Femur (tissue), 1 donor: ENCODE measurements at places on chromosomes 2 and 18.
A peak's percentile ranks its signal among the peaks of the same experiment; 100 is the strongest.

DNA sequence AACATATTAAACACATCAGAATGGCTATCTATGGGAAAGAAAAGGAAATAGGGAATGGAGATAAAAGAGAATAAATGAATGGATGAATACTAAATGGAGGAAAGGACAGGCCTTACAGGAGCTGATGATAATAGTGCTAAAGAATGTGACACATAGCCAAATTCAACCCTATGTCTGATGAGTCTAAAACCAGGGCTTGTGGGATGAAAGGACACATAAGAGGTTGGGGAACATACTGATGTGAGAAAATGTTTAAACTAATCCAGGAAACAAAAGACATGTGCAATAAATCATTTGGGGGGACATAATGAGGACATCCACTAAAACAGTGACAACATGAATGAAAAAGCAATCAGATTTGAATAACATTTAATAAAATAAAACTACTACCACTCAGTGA is 120.0 kb downstream of the DYM start:
- DNase-seq = no peak

DNA sequence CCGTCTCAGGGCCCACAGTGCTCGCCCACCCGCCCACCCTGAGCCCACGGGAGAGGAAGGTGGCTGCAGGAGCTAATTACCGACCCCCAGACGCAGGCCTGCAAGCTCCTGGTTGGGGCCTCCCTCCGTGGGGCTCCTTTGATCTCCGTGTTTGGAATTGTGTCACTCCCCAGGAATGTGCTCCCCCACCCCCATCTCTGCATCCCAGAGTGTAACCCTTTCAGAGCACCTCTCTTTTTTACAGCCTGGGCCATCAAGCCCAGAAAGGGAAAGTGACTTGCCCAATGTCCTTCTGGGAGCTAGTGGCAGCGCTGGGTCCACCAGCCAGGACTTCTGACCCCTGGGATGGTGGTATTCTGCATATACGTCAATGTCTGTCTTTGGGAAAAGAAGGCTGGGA is 335.1 kb downstream of the CYRIA start:
- no peak for DNase-seq

- no peak for DNase-seq
Observed at GRCh38 chr2:53243430-53243829, 524.2 kb upstream of the CHAC2 start.

DNA sequence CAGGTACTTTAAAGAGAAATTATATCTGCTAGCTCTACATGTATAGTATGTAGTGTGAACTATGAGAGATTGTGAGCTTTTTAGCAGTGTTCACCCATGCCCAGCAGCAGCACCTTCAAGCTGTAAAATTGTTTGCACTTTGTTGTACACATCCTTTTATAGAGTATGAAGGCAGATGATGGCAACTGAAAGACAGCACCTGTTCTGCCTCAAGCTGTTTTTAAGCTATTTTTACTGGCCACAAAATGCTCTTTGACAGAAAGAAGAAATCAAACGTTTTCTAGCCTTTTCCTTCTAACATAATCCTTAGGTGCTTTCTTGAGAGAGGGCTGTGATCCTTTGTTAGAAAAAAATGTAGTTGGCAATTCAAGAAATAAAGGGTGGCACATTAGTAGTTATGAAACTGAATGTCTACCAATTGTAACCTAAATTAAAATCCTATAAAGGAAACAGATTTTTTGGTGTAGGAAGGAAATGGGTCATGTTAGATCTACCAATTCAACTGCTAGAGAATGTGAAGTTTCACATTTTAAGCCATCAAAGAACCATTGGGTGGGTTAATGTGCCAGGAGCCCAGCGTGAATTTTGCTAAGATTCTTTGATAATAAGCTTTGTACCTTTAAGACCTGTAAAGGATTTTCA is 59.5 kb downstream of the R3HDM1 start:
- no peak for DNase-seq

- DNase-seq = no peak
Observed at GRCh38 chr2:19609266-19609665, 250.8 kb upstream of the OSR1 start.

DNA sequence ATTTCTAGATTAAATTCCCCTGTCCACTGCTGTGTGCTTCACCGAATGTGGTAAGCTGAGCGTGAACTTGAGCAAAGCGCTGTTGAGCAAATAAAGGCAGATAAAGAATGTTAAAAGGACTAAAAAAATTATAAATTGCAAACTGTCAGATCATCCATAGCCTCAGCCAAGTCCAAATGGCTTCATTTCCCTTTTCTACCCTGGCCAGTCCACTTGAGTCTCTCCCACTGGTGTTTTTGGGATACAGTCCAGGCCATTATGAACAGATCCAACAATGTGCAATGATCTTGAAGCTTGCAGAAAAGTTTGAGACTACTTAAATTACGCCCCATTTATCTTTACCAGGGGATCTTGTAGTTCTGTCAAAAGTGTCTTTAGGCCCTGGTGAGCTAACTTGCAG is 254.6 kb upstream of the PIK3C3 start:
- peak; percentile 19 for DNase-seq

DNA sequence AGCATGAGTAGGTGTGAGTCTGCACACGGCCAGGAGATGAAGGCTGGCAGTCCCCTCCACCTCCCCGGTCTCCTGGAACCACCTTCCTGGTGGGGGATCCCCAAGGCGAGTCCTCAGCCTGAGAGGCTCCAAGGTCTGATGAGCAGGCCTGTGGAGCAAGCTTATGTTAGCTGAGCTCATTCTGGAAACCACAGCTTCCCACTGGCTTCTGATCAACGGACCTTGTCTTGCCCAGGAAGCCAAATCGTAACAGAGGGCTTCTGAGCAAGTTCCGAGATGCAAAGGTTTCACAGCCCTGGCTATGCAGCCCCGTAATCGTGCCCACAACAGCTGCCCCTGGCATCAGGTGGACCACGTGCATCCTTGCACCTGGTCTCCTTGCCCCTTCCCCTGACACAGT is 28.8 kb upstream of the GPR55 start:
- no peak for DNase-seq

DNA sequence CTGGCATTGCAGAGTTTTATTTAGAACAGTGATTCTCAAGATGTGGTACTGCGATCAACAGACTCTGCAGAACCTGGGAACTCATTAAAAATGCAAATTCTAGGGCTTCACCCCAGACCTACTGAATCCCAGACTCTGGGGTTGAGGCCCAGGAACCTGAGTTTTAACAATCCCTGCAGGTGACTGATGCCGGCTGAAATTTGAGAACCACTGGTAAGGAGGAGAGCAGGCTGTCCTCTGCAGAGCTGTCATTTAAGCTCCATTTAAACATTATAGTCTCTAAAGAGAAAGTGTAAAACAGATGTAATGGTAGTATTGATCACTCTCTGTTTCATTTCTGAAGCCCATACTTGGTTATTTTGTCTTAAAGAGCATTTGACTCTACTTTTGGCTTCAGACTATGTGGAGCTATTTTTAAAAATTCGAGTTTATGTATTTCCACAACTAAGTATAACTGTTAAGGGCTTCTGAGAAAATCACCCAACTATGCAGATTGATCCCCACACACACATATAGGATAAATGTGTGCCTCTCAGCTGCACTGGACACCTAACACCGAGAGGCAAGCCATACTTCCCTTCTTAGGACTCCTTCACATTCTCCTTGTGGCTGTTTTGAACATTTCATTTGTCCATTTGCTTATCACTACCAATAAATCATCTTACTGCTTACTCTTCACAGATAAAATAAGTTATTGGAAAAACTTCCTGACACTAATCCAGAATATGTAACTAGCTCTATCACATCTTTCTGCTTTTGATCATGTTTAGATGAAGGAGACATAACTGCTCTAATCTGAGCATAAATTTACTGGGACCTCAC is 487.5 kb downstream of the DLGAP1 start:
- DNase-seq = no peak

- DNase-seq = no peak
Observed at GRCh38 chr2:12469141-12469561, 247.6 kb upstream of the TRIB2 start.

- peak; percentile 44 for DNase-seq
Observed at GRCh38 chr2:99644419-99644787, 154.6 kb upstream of the REV1 start.

GRCh38 chr18:24075767-24076597 is 61.4 kb downstream of the TTC39C start:
- DNase-seq = peak; percentile 51

GRCh38 chr2:97992836-97993825 is 2.6 kb downstream of the TMEM131 start:
- DNase-seq = no peak

DNA sequence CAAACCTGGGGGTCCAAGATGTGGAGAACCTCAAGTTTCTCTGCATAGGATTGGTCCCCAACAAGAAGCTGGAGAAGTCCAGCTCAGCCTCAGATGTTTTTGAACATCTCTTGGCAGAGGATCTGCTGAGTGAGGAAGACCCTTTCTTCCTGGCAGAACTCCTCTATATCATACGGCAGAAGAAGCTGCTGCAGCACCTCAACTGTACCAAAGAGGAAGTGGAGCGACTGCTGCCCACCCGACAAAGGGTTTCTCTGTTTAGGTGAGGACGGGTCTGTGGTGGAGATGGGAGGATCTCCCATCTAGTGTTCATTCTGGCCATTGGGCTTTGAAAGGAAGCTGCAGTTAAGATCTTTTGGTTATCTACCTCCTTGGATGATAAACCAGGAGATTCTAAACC is 2.9 kb downstream of the CASP10 start:
- no peak for DNase-seq

DNA sequence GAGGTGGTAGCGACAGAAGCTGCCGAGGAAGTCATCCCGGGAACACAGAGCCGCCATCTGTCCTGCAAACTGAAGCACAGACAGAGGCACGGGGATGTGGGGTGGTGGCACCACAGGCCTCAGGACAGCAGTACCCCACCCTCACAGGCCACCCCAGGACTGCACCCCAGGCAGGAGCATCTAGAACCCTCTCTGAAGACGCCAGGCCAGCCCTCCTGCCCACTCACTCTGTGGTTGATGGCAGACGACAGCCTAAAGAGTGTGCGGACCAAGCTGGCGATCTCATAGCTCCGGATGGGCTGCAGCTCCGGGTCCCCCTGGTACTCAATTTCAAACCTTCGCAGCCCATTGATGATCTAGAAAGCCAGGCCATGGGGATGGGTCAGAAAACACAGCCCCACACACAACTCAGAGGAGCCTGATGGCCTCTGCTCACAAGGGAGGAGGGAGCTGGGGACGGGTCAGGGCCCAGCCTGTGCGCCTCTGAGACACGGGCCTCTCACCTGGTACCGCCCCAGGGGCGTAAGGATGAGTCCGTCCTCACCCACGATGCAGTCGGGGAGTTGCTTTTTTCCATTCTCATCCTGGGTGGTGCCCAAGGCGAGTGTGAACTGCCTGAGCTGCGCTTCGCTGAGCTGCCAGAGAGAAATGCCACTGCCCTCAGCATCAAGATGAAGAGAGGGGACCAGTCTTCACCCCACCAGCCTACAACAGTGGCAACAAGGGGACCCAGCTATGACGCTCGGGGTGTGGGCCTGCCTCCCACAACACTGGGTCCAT is 8.1 kb upstream of the CCDC74B start:
- no peak for DNase-seq

DNA sequence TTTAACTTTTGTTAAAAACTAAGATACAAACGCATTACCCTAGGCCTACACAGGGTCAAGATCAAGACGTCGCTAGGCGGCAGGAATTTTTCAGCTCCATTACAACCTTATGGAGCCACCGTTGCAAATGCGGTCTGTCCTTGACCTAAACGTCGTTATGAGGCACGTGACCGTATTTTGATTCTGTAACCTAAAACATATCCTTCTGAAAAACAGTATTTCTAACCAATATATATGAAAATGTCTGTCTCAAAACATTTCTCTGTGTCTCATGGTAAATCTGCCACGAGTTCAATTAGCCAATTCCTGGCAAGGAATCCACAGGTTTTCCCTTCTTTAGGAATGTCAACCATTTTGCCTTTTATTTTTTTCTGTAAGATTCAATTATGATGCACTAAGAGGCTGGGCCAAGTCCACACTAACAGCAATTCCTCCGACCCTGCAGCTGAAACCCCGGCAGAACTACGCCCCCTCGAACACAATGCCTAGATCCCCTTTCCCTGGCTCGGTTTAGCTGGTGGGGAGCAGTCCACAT is 1.7 kb downstream of the RTN4 start:
- peak; percentile 46 for DNase-seq

DNA sequence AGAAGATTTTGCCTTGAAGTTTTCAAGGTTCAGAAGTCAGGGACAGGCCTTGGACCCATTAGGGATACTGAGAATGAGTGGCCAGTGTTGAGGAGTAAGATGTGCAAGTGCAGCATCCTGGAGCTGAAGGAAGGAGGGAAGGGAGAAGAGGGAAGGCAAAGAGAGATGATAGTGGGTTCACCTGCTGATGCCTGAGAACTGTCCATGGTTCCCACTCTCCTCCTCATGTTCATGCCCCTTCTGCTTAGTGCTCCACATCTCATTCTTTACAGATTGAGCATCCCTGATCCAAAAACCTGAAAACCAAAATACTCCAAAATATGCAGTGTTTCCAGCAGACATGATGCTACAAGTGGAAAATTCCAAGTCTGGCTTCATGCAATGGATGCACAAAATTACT is 137.8 kb downstream of the CCDC102B start:
- DNase-seq = no peak

- DNase-seq = no peak
Observed at GRCh38 chr2:122075381-122075780, 319.9 kb downstream of the TSN start.

- no peak for DNase-seq
Observed at GRCh38 chr2:139825726-139826125, 1045.5 kb upstream of the NXPH2 start.

DNA sequence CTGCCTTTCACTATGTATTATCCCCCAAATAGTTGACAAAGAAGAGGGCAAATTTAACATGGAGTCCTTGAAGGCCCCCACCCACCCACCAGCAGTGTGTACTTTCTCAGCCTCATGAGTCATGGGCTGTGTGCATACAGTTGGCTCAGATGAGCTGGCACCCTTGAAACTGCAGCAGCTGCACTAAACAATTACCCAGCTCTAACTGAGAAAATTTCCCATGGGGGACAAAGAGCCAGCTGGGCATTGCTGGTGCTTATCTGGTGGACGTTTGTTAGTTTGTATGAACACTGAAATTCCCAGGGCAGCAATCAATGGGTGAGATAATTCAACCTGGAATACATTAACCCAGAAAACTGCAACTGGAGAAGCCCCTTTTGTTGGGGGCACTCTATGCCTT is 131.7 kb downstream of the GCA start:
- DNase-seq = peak; percentile 23

GRCh38 chr2:47303341-47304148 is 99.4 kb upstream of the MSH2 start:
- DNase-seq = no peak
